ENCODE measurements at places on chromosomes 2 and 18.

DNA sequence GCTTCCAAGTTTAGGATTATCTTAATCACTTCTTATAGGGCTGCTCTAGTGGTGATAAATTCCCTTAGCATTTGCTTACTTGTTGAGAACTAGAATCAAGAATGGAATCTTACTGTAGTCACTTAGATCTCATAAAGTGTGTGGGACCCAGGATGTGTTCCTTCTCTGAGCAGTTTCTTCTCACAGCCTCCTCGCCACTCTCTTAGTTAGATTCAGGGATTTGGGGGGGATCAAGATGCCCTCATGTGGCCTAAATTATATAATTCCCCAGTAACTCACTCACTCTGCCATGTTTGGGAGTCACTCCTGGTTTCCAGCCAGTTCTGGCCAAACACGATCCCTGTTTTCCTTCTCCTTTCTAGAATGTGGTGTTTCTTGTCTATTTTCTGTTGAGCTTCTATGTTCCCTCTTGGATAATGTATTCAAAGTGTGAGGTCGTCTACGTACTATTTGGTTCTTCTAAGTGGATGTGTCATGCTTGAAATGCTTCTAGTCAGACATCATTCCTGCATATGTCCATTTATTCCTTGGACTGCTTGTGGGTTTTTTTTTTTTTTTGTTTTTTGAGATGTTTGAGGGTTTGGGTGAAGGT, 414.9 kb upstream of the SYT4 start:
- no peak for DNase-seq

DNA sequence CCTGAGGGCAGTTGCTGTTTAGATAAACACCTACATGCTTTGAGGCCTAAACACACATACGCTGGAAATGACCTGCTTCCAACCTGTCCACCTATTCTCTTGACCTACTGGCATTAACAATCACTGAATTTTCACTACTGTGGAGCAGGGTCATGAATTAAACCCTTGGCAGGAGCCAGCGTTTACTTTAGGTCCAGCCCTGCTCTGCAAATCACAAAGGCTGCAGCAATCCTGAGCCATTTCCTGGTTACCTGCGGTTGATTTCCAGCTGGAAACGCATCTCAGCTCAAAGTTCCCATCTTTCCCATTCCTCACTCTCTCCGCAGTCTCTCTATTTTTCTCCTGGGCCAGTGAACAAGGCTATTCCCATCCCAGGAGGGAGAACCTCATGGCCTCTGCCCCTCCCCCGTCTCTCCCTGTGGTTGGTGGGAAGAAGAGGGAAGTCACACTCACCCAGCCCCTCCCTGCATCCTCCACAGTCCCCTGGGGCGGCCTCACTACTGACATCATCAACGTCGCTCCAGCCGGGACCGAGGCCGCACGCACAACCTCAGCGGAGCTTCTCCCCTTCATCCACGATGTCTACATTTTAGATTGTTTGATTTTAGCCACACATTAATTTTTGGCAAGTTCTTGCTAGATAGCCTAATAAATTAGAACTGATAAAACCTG, 84.5 kb upstream of the SNTG2 start:
- no peak for DNase-seq

DNA sequence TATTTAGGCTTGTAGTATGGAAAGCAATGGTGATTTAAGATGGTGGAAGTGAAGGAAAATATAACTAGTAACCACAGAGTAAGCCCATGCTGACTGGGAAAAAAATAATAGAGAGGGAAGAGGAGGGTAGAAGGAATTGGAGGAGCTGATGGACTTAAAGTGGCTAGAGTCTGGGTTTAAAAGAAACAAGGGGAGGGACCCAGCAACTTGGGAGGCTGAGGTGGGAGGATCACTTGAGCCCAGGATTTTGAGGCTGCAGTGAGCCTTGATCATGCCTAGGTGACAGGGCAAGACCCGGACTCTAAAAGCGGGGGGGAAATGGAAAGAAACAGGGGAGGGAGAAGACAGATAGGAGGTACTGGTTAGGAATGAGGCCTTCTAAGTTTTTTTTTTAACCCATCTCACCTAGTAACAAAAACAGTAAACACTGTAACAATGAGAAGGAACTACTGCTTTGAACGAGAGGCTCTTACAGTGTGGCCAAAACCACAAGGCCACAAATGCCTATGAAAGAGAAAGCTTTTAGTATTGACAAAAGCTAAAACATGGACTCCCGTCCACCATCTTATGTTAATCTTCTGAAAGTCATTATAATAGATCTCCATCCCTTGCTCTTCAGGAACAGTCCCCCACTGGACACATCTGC, 26.6 kb downstream of the METTL8 start:
- DNase-seq, result no peak

GRCh38 chr18:25147877-25148488, 204.0 kb downstream of the ZNF521 start:
- no peak for DNase-seq
